Activated CD4-positive, alpha-beta T cell treated with anti-CD3 and anti-CD28 coated beads for 24 hours (primary cell): ENCODE measurements at places on chromosomes 7 and 10.
A peak's percentile ranks its signal among the peaks of the same experiment; 100 is the strongest.

- no peak for DNase-seq
Measured at GRCh38 chr10:129760003-129760315, 204.1 kb downstream of the EBF3 start.

DNA sequence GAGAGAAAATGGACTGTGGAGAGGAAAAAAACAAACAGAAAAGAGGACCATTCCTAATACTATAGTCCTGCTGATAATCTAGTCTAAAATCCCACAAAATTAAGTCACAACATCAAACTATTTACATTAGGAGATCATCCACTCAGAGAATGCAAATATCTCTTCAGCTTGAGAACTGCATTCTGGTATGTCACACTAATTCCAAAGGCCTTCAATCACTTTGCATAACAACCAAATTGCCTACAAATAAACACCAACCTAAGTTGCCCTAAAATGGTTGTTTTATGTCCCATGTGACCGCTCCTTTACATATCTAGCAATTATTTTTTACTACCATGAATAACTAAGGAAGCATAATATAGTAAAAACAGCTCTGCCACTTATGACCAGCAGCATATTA, 264.3 kb downstream of the CACNA2D1 start:
- DNase-seq: no peak

- DNase-seq: no peak
Measured at GRCh38 chr7:8386926-8387550, 46.4 kb upstream of the NXPH1 start.

GRCh38 chr10:132010483-132010882, 28.8 kb upstream of the BNIP3 start:
- no peak for DNase-seq

- no peak for DNase-seq
Measured at GRCh38 chr7:33726582-33726981, 178.8 kb upstream of the BMPER start.

GRCh38 chr10:6108631-6109443, 20.0 kb downstream of the RBM17 start:
- no peak for DNase-seq

DNA sequence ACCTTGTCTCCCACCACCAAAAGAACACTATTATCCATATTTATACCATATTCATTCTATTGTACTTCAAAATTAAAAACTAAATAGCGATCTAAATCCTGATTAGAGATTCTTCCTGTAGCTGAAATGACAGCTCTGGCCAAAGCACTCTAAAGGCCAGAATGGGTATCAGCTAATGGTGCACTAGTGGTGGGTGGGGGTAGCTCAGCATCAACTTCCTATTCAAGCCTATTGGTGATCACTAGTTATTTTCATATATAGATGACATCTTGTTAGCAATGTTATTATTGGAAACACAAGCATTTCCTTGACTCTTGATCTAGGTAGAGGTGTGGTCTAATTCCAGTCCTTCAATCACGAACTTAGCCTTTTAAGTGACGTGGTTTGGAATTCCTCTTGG, 43.6 kb downstream of the TET1 start:
- DNase-seq: no peak

- DNase-seq: no peak
Measured at GRCh38 chr10:88755753-88756152, 4.1 kb upstream of the LIPN start.

DNA sequence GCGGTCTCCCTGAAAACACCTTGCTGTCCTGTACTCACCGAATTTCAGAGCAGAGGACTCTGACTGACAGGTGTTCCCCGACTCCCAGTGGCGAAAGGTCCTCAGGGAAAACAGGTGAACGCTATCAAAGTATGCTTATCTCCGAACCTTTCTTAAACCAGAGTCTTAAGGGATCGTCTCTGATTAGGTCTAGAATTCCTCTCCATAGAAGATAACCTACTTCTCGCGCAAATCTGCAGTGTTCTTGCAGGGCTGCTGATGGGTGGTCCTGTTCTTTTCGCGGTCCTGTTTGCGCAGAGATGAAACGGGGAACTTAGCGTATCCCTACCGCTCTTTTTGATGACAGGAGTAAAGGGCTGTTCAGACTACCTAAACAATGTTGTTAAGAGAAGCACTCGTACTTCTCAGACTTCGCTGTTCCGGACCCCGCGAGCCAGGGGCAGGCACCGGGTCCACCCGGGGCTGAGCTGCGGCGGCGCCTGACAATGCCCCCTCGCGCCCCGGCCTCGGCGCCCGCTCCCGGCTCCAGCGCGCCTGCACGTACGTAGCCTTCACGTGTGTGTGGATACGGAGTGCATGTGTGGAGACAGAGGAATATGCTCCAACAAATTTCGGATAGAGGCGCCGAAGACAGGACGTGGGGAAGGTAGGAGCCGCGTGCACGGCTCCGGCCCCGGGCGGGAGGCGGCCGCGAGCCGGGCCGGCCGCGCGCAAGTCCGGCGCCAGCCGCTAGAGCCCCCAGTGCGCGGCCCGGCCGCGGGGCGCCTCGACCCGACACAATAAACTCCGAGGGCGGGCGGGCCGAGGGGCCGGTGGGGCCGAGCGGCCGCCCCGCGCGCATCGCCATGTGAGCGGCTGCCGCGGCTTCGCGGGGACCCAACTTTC, 766 bp upstream of the ZMYND11 start:
- DNase-seq: peak; percentile 9

- DNase-seq: no peak
Measured at GRCh38 chr10:72068901-72069446, 19.4 kb downstream of the SPOCK2 start.

GRCh38 chr10:106134326-106135000, 1030.0 kb downstream of the SORCS1 start:
- no peak for DNase-seq

- DNase-seq: no peak
Measured at GRCh38 chr10:97320480-97321031, 1.5 kb downstream of the FRAT1 start.

DNA sequence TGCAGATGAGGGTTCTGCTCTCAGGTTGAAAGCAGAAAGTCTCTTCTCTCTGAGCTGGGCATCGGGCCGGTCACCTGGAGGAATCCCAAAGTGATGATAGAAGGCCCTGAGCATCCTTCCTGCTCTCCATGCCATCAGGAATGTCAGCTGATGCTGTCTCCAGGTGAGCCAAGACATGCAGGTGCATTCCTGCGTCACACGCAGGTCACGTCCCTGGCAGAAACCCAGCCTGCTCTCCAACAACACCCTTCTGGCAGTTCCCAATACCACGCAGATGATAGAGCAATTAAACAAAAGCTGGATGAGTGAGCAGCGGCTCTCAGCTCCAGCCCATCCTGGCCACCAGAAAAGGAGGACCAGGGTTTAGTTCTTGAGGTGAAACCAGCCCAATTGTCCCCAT, 6.9 kb upstream of the WIPI2 start:
- no peak for DNase-seq

DNA sequence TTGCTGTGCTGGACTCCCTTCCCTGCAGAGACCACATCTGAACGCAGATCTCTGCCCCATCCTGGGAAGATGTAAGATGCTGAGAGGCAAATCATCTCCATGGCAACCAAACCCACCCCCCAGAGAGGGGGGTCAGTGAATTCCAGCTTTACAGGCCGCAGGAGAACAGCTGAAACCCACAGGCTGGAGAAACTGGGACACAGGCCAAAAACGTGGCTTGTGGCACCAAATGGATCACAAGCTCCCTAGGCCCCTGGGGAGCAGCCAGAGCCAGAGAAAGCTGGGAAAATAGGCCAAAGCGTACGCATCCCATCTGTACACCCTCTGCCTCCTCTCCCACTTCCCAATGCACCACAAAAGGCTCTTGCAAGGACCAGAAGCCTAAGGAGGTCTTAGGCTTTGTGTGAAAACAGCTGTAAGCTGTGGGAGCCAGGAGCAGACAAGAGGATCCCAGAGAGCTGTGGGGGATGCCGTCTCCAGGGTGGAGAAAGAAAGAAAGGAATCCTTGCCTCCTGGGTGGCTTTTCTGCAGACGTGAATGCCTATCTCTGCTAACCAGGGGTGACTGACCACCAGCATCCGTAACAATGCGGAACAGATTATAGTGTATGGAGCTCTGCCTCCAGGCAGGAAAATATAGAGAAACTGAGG, 59.5 kb downstream of the TMEM130 start:
- DNase-seq: no peak

DNA sequence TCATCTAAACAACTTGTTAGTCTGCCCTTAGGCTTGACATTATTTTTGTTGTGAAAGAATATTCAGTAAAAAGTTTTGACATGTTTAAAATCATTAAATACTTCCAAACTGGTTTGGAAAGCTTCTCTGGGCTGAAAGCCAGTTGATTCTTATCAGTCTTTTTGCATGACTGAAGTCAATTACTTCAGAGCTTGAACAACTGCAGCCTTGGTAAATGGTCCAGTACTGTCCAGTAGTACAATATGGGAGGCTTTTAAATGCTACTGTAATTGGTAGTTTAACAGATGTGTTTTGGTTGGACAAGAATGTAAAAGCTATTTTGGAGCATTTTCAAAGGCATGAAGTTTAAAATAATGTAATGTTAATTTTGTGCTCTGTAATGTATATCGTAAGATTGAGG, 103.4 kb downstream of the SDK1 start:
- DNase-seq: no peak

GRCh38 chr7:80439894-80440821, 71.7 kb downstream of the GNAT3 start:
- no peak for DNase-seq

DNA sequence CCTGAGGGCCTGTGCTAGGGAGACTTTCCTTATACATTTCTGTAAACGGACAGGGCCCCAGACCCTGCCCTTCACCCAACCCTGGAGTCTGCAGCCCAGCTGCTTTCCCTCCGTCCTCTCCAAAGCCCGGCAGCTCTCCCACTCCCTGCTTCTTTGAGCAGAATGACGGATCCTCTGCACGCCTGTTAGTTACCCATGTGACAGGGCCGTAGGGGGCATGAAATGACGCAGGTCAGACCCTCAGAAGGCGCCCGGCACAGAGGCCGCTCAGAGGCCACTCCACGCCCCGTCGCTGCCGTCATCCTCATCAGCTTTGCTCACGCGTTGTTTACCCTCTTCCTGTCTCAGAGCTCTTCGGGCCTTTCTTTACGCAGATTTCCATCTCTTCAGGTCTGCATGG, 60.2 kb upstream of the MKRN1 start:
- no peak for DNase-seq

- no peak for DNase-seq
Measured at GRCh38 chr7:70116244-70116643, 518.0 kb downstream of the AUTS2 start.

GRCh38 chr7:39051279-39051678, 73.6 kb downstream of the POU6F2 start:
- DNase-seq: no peak

DNA sequence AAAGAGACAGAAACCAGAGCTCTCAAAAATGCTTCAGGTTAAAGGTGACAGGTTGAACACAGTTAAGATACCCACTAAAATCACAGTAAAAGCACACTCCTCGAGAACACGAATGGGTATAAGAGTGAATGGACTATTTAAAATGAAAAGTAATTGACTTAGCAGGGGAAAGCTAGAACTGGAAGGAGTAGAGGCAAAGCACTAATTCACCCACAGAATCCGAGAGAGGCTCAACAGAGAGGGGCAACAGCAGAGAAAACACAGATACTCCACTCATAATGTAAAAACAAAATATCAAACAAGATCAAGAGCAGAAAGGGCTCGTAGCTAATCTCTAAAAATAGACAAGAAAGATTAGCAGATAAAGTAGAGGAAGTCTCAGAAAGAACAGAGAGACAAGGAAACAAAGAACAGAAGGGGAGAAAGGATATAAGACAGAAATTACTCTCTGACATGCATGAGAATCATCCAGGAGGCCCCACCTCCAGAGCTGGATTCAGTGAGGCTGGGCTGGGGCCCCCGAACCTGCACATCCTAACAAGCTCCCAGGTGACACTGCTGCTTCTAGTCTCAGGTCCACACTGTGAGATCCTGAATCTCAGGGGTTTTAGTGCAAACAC, 117.6 kb downstream of the GALNT11 start:
- no peak for DNase-seq

- no peak for DNase-seq
Measured at GRCh38 chr7:92763636-92764423, 72.5 kb downstream of the CDK6 start.

DNA sequence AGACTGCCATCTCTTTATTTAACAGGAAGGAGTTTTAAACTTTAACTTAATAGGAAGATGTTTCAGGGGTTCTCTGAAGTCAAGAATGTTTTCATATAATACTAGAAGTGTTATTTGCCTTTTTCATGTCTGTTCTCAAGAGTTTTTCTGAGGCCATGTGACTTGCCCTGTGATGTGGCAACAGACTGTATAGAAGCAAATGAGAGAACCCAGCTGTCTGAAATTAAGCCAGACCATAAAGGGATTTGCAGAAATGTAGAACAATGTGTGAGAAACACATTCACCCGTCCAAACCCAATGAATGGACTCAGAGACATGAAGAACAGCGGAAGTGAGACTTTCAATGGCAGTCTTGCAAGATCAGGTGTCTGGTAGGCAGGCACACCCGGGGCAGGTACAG, 23.8 kb downstream of the MAPK8 start:
- no peak for DNase-seq

- no peak for DNase-seq
Measured at GRCh38 chr7:22140578-22140977, 194.9 kb upstream of the CDCA7L start.

- no peak for DNase-seq
Measured at GRCh38 chr10:98388101-98388655, 26.8 kb downstream of the PYROXD2 start.

DNA sequence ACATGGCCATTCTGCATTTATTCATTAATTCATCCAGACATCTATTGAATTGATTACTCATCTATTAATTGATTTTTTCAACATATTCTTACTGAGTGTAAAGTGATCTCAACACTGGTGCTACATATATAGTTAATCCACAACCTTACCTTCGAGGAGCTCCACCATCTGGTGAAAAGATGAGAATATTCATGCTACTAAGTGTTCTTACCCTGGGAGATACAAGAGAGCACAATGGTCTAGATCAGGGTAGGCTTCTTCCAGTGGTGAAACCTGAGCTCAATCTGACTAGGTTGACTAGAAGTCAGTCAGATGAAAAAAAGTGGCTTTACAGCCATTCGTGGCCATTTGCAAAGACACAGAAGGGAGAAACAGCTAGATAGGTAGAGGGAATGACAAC, 507.4 kb downstream of the ANKRD7 start:
- no peak for DNase-seq

- no peak for DNase-seq
Measured at GRCh38 chr7:6286486-6286885, 14.1 kb upstream of the CYTH3 start.

DNA sequence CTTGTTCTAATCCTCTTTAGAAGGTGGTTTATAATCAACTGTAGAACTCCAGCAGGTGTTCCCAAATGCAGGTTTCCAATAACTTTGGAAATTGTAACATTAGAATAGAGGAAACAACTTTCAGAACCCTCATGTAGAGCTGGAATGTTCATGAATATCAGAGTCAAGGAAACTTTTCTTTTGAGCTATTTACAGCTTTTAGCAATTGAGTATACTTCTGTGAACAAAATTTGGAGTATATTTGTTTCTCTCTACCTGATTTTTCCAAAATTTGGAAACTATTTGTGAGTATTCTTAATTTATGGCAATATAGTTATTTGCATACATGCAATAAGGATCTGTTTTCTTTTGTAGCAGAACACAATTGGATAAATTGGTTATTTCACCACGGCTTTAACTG, 2.8 kb upstream of the CFAP43 start:
- DNase-seq: no peak

GRCh38 chr7:149723795-149724495, 49.4 kb downstream of the ZNF467 start:
- DNase-seq: no peak

- no peak for DNase-seq
Measured at GRCh38 chr7:100860702-100861615, 6.2 kb upstream of the TRIP6 start.
